ENCODE measurements at places on chromosomes 3 and 15. TPM values are rescaled to one million over a fixed set of nuclear protein-coding genes. Genes with fewer than 3 reads are reported as not detected.

GRCh38 chr15:68819495-68820294 lies 1.0 kb downstream of the ANP32A start:
- DNase-seq: no peak

- no peak for DNase-seq
Measured at GRCh38 chr15:45747426-45747825, 112.6 kb downstream of the SQOR start.

DNA sequence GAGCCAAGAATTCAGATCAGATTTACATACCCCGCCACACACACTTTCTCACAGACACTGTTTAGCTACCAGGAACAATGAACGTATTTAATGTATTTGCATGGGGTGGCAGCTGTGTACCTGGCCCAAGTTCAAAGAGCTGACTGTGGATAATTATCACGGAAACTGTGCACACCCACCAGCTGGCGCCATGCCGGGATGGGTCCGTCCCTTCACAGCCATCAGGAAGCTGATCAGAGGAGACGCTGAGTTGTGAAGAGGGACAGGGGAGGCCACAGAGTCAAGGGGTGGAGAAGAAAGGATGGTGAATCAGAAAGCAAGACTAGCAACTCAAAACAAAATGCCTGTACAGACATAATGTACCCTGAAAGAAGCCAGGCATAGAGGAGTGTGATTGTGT lies 13.1 kb upstream of the PLA2G4D start:
- DNase-seq: no peak

GRCh38 chr3:121654493-121655385 lies 6.0 kb downstream of the HCLS1 start:
- DNase-seq: no peak

GRCh38 chr3:154121701-154122551 lies 736 bp downstream of the ARHGEF26 start:
- no peak for DNase-seq

The EPHA6 gene
- not detected for total RNA-seq

The AMT gene
- total RNA-seq: 1.9 TPM

The STAG1 gene
- total RNA-seq: 18.2 TPM

The NR1I2 gene
- total RNA-seq: not detected

The GRIP2 gene
- total RNA-seq: 0.06 TPM

The RETNLB gene
- not detected for total RNA-seq

The SNTN gene
- total RNA-seq: not detected

The PXK gene
- total RNA-seq: 21.9 TPM

The TTLL3 gene
- 11.9 TPM for total RNA-seq
